K562 (cell line): ENCODE measurements at places on chromosomes 4 and X. TPM values are rescaled to one million over a fixed set of nuclear protein-coding genes. Genes with fewer than 3 reads are reported as not detected.

GRCh38 chr4:81896936-81897335 lies 425.2 kb upstream of the RASGEF1B start:
- H3K4me3 ChIP-seq, result no peak overlapping the region
- no peak overlapping the region for H3K27ac ChIP-seq
- no peak for DNase-seq
- H3K27me3 ChIP-seq, result peaks cover 11% of the 10 kb centered on the region
- H3K36me3 ChIP-seq, result no peaks in the 10 kb centered on the region
- no peaks in the 10 kb centered on the region for H3K4me1 ChIP-seq

DNA sequence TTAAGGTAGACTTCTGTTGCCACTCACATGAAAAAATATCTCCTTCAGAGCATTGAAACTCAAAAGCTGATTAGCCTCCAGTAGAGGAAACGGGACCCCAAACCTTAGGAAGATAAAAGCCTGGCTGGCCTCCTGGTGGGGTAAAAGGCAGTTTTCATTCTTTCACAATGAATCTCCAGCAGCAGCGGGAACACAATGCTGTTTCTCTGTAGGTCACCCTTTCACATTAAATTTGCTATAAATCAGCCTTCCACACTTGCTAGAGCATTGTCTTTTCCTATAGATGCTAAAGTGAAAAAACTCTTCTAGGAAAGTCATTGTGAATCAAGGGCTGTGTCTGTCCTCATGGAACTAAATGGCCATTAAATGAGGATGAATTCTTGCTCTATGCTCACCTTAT lies 207.3 kb upstream of the MAGEB2 start:
- no peaks in the 10 kb centered on the region for H3K27me3 ChIP-seq
- DNase-seq, result no peak
- H3K4me3 ChIP-seq, result no peak overlapping the region
- H3K4me1 ChIP-seq, result no peaks in the 10 kb centered on the region
- H3K27ac ChIP-seq, result no peak overlapping the region
- no peaks in the 10 kb centered on the region for H3K36me3 ChIP-seq

DNA sequence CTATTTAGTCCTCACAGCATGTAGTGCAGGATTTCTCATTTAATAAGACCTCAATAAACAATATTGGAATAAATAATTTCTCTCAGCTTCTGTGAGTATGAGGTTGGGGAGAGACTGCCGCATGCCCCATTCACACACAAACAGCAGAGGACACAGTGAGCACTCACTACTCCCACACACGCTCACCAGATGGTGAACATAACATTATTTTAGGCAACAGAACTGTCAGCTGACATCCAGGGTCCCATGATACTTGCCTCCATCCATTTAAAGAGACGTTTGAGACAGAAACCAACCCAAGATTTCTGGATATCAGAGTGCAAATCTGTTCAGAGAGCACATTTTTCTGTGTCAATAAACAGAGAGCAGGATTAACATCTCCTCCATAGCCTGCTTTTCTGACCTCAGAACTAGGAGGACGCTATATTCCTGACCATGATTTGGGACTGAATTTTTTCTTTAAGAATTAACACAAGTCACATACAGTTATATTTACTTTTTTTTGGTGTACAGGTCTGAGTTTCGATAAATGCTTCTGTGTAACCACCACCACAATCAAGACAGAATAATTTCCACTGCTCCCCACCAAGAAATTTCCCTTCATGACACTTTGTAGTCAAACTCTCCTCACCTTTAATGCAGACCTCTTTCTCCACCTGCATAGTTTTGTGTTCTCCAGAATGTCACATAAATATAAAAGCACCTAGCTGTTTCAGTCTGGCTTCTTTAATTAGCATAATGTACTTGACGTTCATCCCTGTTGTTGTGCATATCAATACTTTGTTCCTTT lies 16.7 kb downstream of the GPRIN3 start:
- no peak for DNase-seq
- H3K36me3 ChIP-seq, result no peaks in the 10 kb centered on the region
- H3K4me3 ChIP-seq, result no peak overlapping the region

DNA sequence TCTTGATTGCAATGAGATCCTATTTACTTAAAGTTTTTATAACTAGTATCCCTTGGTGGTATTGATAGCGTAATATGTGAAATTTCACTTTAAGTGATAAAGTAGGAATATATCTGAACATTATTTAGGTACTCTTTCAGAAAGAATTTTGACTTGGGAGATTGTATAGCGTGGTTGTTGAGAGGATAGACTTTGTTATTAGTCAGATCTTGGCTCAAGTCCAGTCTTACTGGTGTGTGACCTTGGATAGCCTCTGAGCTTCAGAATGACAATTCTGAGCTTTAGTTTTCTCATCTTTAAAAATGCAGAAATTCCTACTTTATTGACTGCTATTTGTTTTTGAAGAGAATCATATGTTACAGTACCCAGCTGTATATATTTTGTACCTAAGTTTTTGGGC lies 32.6 kb downstream of the DCK start:
- H3K4me3 ChIP-seq, result no peak overlapping the region
- peak overlapping the region; percentile 44; the same call in 1 of the 3 replicates for H3K27ac ChIP-seq
- peak; percentile 56 for DNase-seq
- H3K4me1 ChIP-seq, result no peaks in the 10 kb centered on the region

DNA sequence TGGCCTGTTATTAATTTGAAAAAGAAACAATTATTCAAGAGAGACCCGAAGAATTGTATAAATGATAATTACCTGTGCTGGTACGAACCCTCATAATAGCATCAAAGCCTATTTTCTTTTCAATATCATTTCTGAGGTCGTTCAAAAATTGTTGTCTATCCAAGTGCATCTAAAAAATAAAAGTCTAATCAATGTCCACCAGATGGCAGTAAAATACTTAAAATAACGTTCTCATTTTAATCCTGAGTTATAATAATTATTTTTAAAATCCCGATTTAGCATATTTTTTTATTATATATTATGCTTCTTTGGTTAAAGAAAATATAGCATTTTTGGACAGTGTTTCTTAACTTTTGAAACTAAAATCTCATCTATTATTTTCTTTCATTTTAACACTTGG lies 55.7 kb downstream of the METTL14 start:
- no peak overlapping the region for H3K4me3 ChIP-seq
- no peaks in the 10 kb centered on the region for H3K4me1 ChIP-seq
- H3K27me3 ChIP-seq, result no peaks in the 10 kb centered on the region
- DNase-seq, result peak; percentile 16

DNA sequence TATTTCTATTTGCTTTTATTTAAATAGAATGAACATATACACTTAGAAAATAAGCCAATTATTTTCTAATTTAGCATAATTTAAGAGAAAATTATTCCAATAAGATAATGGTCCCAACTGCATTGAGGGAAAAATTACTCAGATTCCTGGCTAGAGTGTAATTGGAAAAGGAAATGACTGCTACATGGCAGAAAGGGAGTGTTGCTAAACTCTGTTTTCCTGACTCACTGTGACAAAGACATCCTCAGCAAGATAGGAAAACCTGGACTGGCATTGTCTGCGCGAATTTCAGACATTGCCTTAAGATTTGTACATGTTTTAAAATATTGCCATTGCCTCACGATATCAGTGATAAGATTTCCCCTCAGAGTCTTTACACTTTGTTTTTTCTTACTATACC lies 8.2 kb downstream of the TNIP3 start:
- H3K27ac ChIP-seq, result no peak overlapping the region
- peak; percentile 4 for DNase-seq
- no peaks in the 10 kb centered on the region for H3K4me1 ChIP-seq
- no peaks in the 10 kb centered on the region for H3K27me3 ChIP-seq

DNA sequence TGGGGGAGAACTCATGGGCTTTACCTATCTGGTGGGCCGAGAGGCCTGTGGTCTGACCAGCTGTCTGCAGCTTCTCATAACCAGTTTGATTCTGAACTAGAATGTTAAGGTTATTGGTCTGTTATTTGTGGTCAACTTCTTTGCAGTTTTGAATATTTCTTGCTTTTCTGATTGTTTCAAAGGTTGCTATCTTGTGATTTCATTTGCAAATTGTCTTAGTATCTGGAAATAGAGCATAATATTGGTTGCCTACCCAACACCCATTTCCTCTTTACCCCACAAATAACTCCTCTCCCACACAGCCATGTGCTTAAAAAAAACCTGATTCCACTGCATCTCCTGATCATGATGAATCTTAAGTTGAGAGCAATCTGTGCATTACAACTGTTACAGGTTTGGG lies 39.1 kb upstream of the BMP2K start:
- no peaks in the 10 kb centered on the region for H3K36me3 ChIP-seq
- peaks cover 56% of the 10 kb centered on the region for H3K4me1 ChIP-seq
- H3K4me3 ChIP-seq, result no peak overlapping the region
- H3K27ac ChIP-seq, result no peak overlapping the region

- H3K36me3 ChIP-seq, result no peaks in the 10 kb centered on the region
- DNase-seq, result no peak
- H3K27ac ChIP-seq, result no peak overlapping the region
- H3K27me3 ChIP-seq, result no peaks in the 10 kb centered on the region
These were observed 168.7 kb upstream of the PPP1R2C start for GRCh38 chrX:42946544-42947194.

DNA sequence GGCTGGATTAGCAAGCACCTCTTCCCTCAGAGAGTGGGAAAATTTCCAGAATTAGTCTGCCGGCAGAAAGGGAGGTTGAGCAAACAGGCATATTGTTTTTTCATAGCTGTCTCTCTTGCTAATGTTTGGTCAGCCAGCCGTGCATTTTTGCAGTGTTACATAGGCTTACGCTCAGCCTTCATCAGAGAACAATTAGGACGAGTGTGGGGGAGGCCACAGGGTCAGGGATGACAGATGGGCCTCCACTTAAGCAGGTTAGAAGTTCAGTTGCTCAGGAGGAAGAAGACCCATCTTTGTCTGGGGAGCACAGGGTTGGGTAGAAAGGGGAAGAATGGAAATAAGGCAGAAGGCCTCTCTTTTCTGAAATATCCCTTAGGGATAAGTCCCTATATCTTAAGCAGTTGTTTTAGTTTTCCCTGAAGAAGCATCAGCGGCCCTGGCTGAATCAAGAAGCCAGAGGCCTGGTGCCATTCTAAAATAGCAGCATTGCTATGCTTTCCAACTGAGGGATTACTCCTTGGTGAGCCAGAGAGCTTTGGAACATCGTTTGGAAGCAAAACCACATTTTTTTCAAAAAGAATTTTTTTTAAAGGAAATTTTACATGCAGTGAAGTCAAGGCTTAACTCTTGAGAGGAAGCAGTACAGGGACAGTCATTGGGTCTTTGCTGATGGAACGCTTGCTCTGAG lies 118.8 kb downstream of the SMIM20 start:
- H3K4me1 ChIP-seq, result no peaks in the 10 kb centered on the region
- no peak overlapping the region for H3K27ac ChIP-seq
- DNase-seq, result no peak
- no peaks in the 10 kb centered on the region for H3K36me3 ChIP-seq
- no peak overlapping the region for H3K4me3 ChIP-seq

DNA sequence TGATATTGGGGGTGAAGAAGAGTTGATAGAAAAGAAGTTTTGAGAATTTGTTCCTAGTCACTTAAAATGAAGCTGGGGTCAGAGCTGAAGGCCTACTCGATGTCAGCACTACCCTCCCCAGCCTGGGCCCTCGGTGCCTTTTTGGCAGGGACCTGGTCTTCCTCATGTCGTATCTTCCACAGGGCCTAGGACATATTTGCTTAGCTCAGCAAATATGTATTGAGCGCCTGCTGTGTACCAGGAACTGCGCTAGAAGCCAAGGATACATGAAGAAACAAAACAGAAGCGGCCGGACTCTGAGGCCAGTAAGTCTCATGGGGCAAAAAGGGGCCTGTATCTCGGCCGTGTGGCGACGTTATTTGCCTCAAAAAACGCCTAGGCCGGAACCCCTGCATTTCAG lies 44.3 kb downstream of the DCTD start:
- no peak overlapping the region for H3K4me3 ChIP-seq
- no peak overlapping the region for H3K27ac ChIP-seq
- H3K36me3 ChIP-seq, result no peaks in the 10 kb centered on the region
- DNase-seq, result no peak
- no peaks in the 10 kb centered on the region for H3K27me3 ChIP-seq

DNA sequence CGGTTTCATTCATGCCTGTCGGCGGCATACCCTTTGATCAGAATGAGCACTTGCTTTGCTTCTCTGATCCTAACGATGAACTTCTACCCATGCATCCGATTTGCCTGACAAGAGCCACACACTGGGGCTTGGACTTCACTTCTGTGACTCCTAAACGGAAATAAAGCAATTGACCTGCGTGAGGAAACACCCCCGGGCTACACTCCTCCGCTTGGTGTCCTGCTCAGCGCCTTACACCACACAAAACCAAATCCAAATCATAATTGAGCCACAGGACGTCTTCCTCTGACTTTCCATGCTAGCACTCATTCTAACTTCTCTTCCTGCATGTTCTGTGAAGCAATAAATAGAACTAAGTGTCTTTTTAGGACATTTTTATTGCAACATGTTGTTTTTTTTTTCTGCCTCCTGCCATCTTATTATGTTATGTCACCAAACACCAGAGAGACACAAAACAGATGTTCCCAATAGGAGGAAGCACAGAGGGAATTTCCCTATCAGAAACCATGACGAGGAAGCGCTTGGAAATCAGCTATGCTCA lies 110.8 kb upstream of the FAM9B start:
- no peak overlapping the region for H3K27ac ChIP-seq
- H3K4me3 ChIP-seq, result no peak overlapping the region
- no peaks in the 10 kb centered on the region for H3K4me1 ChIP-seq
- H3K36me3 ChIP-seq, result no peaks in the 10 kb centered on the region
- H3K27me3 ChIP-seq, result peaks cover 8% of the 10 kb centered on the region

DNA sequence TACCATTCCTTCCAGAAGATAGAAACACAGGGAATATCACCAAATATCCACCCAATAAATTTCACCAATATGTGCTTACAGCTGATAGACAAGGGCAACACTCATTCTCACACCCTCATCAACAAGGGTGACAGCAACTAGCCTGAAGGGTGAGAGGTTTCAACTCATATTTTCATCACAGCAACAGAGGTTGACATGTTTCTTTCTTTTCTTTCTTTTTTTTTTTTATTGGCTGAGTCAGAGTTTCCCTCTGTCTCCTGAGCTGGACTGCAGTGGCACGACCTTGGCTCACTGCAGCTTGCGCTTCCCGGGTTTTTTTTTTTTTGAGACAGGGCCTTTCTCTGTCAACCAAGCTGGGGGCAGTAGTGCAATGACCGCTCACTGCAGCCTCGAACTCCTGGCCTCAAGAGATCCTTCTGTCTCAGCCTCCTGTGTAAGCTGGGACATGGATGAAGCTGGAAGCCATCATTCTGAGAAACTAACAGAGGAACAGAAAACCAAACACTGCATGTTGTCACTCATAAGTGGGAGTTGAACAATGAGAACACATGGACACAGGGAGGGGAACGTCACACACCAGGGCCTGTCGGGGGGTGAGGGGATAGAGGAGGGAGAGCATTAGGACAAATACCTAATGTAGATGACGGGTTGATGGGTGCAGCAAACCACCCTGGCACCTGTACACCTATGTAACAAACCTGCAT lies 27.5 kb upstream of the ASMTL start:
- H3K4me1 ChIP-seq, result peaks cover 20% of the 10 kb centered on the region; the same call in 2 of the 3 replicates
- no peaks in the 10 kb centered on the region for H3K36me3 ChIP-seq
- no peak overlapping the region for H3K4me3 ChIP-seq
- DNase-seq, result no peak
- H3K27me3 ChIP-seq, result no peaks in the 10 kb centered on the region

- no peaks in the 10 kb centered on the region for H3K36me3 ChIP-seq
- H3K4me3 ChIP-seq, result no peak overlapping the region
- H3K27ac ChIP-seq, result no peak overlapping the region
- DNase-seq, result no peak
- H3K4me1 ChIP-seq, result no peaks in the 10 kb centered on the region
These were observed 69.8 kb upstream of the RAI2 start for GRCh38 chrX:17930850-17931249.

Gene TMPRSS11F
- total RNA-seq, result 0.09 TPM in 1 of 2 replicates, not detected in the other

Gene CXCR3
- not detected in 2 replicates for total RNA-seq

Gene CENPE
- total RNA-seq, result 36.7 and 38.8 TPM in 2 replicates

Gene TRPC5OS
- not detected in 2 replicates for total RNA-seq

Gene RHOXF2B
- 1.9 and 4.7 TPM in 2 replicates for total RNA-seq

Gene CXCL13
- not detected in 2 replicates for total RNA-seq
